ENCODE measurements at places on chromosomes 7 and 10.

DNA sequence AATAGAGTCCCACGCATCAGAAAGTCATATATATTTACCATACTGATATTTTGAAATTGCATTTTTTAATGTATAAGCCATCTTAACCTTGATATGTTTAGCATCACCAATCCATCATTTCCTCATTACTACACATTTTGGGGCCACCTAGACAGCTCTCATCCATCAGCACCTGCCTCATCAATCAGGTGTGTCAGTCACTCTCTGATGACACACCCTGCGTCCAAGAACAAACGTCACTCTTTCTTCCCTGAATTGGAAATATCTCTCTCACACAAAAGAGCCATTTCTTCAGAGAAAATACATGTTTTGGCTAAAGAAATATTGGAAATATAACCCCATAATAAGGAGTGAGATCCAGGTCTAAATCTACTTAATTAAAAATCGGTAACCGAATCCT, 38.9 kb upstream of the RSU1 start:
- no peak for DNase-seq

DNA sequence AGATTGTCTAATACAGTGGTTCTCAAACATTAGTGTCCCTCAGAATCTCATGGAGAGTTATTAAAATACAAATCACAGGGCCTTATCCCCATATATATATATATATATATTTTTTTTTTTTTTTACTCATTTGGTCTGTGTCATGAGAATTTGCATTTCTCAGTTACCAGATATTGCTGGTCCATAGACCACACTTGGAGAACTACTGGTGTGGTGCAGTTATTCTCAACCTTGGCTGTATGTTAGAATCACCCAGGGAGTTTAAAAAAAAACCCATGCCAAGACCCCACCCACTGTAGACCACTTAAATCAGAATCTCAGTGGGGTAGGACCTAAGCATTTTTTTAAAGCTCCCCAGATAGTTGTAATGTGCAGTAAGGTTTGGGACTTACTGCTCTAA, 179.9 kb downstream of the AUTS2 start:
- DNase-seq = no peak

- no peak for DNase-seq
These were observed 70.4 kb downstream of the LYZL2 start for GRCh38 chr10:30559180-30559579.

DNA sequence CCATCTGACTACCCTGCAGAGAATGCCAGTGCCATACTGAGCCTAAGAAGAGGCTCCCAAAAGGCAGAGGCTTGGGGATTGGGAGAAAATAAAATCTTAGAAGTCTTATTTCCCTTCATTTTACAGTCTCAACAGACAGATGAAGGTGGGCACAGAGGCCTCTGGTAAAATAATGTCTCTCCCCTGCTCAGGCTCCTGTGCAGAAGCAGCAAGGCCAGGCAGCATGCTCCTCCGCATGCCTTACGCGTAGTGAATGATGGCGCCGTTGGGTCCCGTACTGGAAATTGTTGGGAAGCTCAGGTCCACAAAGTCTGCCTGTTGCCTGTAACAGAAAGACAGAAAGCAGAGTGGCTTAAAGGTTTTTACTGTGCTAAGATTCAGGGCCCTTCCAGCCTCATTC, 45.8 kb downstream of the XPNPEP1 start:
- no peak for DNase-seq

GRCh38 chr7:153381275-153382040, 621.9 kb downstream of the ACTR3B start:
- DNase-seq = no peak

DNA sequence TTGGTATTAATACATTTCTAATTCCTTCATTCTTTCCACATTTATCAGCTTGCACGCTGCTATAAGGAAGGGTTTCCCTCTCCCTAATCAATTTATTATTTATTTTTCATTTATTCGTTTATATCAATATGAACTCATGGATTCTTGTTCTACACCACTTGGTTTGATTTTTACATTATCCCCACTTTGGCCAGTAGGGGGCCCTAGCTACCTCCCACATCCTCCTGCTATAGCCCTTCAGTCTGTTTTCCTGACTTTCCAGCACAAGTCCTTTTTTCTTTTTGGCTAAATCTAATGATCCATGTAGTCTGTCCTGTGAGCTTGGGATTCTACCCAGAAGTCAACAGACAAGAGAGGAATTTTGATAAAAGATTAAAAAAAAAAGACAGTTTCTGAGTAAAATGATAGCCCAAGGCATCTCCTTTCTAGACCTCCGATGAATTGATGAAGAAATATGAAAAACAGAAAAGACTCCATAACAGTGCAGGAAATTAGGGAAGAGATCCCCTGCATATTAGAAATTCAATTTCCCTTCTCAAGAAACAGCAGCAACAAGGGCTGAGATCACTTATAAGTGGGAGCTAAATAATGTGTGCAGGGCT, 47.7 kb downstream of the LYZL2 start:
- no peak for DNase-seq

GRCh38 chr7:92732316-92733036, 103.9 kb downstream of the CDK6 start:
- DNase-seq = no peak

- no peak for DNase-seq
These were observed 25.1 kb upstream of the DDIT4 start for GRCh38 chr10:72248468-72249151.

DNA sequence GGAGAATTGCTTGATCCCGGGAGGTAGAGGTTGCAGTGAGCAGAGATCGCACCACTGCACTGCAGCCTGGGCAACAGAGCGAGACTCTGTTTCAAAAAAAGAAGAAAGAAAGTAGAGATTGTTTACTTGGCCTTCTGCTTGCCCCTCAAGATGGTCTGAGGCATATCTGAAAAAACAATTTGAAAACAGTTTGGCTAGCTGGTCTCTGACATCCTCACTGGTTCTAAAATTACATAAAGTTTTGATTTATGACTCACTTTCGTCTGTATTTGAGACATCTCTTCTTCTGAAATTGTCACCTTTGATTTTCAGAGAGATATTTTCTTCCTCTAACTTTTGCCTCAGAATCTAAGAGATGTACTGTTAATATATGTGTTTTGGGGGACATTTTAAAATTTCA, 49.6 kb upstream of the HELLS start:
- DNase-seq = no peak

DNA sequence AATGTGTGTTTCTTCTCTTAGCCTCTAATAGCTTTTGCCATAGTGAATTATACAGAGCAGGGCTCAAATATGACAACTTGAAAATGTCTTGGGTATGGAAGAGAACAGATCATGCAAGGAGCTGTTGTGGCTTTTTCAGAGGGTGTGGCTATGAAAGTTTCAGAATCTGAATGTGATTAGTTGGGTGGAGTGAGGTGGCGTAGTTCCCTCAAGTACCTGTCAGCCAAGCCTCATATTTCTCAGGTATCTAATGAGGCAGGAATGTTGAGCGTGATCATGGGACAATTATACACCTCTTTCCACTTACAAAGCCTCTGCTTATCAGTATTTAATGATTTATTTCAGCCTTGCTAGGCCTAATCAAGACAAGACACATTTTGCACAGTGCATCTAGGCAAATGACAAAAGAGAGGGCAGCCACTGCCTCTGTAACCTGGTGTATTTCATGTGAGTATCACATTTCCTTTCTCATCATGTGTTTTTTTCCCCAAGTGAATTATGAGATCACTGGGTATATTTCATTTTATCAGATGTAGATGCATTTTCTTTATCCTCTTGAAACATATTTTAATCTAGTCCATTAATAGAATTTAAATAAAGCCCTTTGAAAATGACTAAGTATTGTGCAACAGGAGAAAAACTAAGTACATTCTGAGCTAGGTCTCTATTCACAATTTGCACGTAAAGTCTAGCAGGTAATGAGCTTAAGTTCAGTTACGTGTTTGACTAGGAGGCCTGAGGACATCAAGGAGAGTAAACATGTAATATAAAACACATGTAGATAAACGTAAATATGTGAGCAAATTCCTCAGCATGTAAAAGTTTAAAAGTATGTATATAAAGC, 644.4 kb upstream of the IGFBP3 start:
- DNase-seq = no peak

- DNase-seq = no peak
These were observed 43.3 kb upstream of the NFKB2 start for GRCh38 chr10:102352066-102352715.

- no peak for DNase-seq
These were observed 161.6 kb upstream of the PRSS1 start for GRCh38 chr7:142587578-142588191.

- no peak for DNase-seq
These were observed 7.5 kb upstream of the KLF14 start for GRCh38 chr7:130741331-130741995.

- DNase-seq = no peak
These were observed at the start of gene MYL7 for GRCh38 chr7:44141221-44141850. MYL7 (minus strand) TSS chr7:44141332; CDS start chr7:44141305, 27 bp downstream.

- no peak for DNase-seq
These were observed 492.5 kb downstream of the ETV1 start for GRCh38 chr7:13496976-13497375.

DNA sequence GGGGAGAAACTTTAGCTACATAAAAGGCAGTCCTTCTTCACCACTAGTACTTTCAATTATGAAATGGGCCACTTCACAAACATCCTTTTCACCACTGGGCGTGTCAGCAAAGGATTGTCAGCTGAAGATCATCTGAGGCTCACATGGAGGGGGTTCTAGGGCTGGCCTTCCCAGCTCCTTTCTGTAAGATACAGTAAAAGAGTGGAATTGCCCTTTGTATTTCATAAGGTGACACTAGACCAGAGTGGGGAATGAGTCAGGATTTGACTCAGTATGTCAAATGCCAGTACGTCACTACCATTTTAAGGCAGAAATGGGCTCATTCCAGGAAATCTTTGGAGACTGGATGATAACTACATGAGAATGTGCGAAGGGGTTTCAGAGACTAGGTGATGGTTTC, 21.2 kb upstream of the BLOC1S2 start:
- DNase-seq = no peak

DNA sequence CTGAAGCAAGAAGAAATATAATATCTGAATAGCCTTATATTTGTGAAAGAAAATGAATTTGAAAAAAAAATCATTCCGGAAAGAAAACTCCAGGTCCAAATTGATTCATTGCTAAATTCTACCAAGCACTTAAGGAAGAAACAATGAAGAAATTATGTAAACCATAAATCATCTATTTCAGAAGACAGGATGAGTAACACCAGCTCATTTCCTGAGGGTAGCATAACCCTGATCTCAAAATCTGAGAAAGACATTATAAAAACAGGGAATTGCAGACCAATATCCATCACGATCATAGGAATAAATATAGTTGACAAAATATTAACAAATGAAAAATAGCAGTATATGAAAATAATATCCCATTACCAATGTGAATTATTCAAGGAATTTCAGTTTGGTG, 70.1 kb upstream of the RAB18 start:
- no peak for DNase-seq

DNA sequence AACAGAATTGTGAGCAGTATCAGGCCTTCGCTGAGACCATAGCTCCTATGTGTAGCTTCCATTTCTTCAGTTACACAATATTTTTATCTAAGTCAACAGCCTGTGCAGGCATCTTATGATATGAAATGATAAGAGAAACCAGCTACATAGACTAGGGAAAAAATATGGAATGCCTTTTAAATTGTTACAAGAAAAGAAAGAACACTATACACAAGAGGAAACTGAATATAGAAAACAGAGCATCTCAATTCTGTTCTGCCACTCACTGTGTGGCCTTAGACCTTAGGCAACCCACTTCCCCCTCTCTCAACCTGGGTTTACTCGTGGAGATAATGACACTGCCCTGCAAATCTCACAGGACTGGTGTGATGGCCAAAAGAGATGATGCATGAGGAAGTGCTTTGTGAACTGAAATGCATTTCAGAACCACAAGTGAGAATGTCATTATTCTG, 132.9 kb downstream of the LRRN3 start:
- DNase-seq = no peak

DNA sequence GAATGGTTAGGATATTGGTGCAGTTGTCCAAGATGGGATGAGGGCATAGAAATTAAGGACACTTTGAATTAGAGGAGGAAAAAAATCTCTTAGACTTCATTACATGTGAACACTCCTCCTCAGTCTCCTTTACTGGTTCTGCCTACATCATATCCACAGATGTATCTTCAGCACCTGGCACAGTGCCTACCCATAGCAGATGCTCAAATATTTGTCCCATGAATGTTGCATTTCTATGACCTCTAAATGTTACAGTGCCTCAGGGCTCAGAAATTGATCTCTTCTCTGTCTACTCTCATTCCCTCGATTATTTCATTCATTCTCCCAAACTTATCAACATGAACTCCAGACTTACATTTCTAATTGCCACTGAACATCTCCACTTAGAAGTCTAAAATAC, 17.1 kb downstream of the CNNM1 start:
- no peak for DNase-seq

DNA sequence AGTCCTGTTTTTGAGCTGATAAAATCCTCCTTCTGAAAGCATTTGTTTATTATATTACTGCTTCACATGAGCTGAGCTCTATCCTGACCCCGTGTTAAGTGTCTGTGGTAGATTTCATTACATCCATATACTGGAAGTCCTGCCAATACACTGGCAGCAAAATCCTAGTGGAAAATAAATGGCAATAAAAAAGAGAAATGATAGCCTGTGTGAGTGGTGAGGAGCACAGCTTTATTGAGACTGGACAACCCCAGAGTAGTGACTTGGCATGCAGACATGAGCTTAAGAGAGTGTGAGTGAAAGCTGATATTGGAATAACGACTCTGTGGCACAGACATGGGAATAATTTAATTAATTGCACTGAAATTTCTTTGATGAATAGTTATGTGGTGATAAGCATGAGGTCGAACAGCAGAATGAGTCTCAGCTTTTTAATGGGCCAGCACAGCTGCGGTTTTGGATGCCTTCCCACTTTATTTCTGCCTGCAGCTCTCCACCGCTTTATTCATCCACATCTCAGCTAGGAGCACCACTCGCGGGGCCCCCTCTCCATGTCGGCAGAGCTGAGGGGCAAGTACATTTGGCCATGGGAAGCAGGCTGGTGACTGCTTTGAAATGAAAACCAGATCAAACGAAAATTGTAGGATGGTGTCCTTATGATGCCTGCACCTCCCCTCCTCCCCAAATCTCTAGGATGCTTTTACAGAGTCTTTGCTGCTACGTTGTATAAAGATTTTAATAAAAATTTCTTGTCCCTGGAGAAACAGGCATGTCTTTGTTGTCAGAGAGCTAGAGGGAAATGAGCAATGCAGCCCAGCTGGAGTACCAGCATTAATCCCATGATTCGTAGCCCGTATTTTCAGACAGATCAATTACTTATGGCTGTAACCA, 494.3 kb downstream of the AUTS2 start:
- no peak for DNase-seq

GRCh38 chr7:20402747-20403230, 72.1 kb downstream of the ITGB8 start:
- DNase-seq = no peak

DNA sequence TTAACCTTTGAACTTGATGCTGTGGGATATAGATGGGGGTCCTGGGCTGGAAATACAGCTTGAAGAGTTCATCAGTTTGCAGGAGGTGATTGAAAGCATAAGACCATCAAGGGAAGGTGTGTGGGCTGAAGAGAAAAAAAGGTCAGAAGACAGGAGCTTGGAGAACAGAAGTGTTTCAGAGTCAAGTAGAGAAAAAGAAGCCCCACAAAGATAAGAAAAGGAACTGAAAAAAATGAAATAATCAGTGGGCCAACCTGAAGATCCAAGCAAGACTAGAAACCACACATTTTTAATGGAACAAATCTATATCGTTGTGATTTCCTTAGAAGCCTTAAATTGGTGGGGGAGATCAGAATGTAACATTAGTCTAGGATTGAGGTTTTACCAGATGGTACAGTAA, 22.5 kb downstream of the ZEB1 start:
- DNase-seq = no peak

Data from cortex of kidney (tissue), 1 donor.